ENCODE measurements at places on chromosomes 11 and 22. TPM values are rescaled to one million over a fixed set of nuclear protein-coding genes. Genes with fewer than 3 reads are reported as not detected.

GAL gene
- total RNA-seq: not detected

DBX1 gene
- not detected for total RNA-seq

YPEL4 gene
- not detected for total RNA-seq

OLFML1 gene
- not detected for total RNA-seq

TRIM49 gene
- total RNA-seq: not detected

CRYBB2 gene
- 0.68 TPM for total RNA-seq

IGSF9B gene
- total RNA-seq: 13.9 TPM

TREH gene
- total RNA-seq: not detected

GRCh38 chr11:81920205-81920604, 813.5 kb downstream of the FAM181B start:
- no peak overlapping the region for H3K27ac ChIP-seq
- no peaks in the 10 kb centered on the region for H3K36me3 ChIP-seq
- no peak overlapping the region for H3K4me3 ChIP-seq
- H3K4me1 ChIP-seq: no peaks in the 10 kb centered on the region

DNA sequence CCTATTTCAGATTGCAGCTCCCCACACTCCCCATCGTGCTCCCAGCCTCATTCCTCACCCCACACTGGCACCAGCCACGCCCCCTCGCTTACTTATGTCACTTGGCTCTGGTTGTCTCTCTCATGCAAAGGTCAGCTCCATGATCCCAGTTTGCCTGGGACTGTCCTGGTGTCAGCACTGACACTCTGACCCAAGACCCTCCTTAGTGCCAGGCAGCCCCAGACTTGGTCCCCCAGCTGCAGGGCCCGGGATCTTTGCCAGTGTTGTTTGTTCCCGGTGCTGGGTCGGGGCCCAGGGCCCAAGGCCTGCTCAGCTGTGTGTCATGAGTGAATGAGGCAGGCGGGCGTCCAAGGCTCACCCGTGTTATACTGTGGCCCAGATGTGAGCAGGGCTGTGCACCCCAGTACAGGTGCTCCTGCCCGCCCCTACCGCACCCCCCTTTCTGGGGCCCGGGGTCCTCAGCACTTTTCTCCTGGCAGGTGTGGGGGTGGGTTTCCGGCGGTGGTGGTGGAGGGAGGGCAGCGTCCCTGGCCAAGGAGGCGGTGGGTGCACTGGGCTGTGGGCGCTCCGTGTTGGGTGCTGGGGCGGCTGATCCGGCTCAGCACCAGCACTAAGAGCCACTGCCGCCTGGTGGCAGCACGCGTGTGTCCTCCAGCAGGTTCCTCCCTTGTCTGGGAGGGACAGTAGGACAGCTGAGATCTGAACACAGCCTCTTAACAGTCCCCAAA, 19.5 kb downstream of the IL17REL start:
- peaks cover 14% of the 10 kb centered on the region for H3K4me1 ChIP-seq
- peak; percentile 65 for DNase-seq
- H3K27me3 ChIP-seq: peaks cover 14% of the 10 kb centered on the region
- no peak overlapping the region for H3K4me3 ChIP-seq
- H3K36me3 ChIP-seq: peaks cover 1% of the 10 kb centered on the region

DNA sequence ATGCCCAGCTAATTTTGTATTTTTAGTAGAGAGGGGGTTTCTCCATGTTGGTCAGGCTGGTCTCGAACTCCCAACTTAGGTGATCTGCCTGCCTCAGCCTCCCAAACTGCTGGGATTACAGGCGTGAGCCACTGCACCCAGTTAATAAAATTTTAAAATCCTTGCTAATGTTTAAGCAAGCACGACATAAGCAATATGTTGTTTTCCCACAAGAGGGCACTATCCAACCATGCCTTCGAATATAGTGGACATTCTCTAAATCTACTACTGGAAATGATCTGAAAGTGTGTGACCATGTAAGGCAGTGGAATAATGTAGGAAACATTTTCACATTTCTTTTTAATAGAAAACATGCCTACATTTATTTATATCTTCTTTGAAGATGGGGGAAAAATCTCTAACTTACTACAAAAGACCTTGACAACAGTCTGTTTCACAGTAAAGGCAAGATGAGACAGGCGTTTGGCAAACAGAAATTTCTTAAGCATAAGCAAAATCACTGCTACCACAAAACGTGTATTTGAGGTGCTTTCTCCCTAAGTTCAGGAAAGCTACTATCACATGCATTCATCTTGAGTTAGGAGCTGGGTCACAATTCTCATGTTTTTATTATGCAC, 38.2 kb downstream of the PITPNB start:
- no peak overlapping the region for H3K4me3 ChIP-seq
- peaks cover 17% of the 10 kb centered on the region for H3K4me1 ChIP-seq
- no peaks in the 10 kb centered on the region for H3K27me3 ChIP-seq
- DNase-seq: peak; percentile 64
- peaks cover 36% of the 10 kb centered on the region for H3K36me3 ChIP-seq

GRCh38 chr11:114059984-114060391, 477 bp downstream of the ZBTB16 start:
- peaks cover 57% of the 10 kb centered on the region for H3K36me3 ChIP-seq
- peak overlapping the region; percentile 98 for H3K27ac ChIP-seq
- H3K4me1 ChIP-seq: peaks cover 17% of the 10 kb centered on the region
- H3K27me3 ChIP-seq: no peaks in the 10 kb centered on the region
- peak overlapping the region; percentile 95 for H3K4me3 ChIP-seq
- DNase-seq: peak; percentile 43

DNA sequence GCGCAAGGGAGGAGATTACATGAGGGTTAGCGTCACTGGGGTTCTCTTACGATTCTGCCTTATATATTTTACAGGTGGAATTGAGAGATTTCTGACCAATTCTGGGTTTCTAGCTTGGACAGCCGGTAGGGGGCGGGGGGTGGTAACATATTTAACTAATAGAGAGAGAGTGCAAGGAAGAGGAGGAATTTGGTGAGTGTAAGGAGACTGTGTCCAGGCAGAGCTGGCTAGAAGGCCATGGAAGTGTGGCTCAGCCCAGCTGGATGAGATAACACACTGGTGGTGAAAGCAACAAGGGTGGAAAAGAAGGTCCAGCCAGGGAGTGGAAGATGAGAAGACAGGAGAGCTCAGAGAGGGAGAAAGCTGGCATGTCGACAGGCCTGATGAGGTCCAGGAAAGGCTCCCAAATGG, 56.5 kb downstream of the ST3GAL4 start:
- H3K27me3 ChIP-seq: no peaks in the 10 kb centered on the region
- H3K36me3 ChIP-seq: peaks cover 15% of the 10 kb centered on the region
- no peaks in the 10 kb centered on the region for H3K4me1 ChIP-seq
- DNase-seq: no peak
- H3K27ac ChIP-seq: no peak overlapping the region

Data from MCF 10A (cell line).